ENCODE measurements at places on chromosomes 7 and 10.

DNA sequence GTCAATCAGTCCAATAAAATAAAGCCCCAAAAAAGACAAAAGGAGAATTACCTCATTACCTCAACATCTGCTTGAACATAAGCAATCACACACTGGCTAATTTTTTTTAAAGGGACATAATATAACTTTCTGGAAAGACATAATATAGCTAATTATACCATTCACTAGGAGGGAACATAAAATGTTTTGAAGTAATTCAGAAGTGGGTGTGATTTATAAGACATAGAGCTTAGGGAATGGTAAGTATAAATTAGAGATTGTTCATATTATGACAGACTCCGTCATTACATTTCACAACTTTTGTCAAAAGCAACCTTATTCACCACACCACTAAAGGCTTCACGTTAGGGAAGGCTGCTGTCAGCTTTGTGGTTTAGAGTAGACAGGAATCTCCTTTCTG lies 3.8 kb downstream of the SHTN1 start:
- no peak for DNase-seq

DNA sequence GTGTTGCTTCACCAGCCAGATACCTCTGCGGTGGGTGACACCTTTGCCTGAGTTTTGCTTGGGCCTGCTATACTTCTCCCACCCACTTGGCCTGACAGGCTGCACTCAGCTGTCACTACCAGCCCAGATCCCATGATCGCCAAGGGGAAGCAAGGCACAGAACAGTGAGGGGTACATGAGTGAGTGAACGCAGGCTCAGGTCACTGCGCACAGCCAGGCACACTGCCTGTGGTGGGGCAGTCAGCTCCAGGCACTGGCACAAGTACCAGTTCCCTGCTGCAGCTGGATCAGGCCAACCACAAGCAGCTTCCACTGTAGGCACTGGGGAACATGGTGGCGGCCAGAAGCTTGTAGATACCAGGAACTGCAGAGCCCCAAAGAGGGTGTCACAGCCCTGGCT lies 441.9 kb upstream of the GRM3 start:
- no peak for DNase-seq

- no peak for DNase-seq
These were observed 251.5 kb downstream of the LRMDA start for GRCh38 chr10:75682649-75683557.

GRCh38 chr7:84191261-84191660 lies 3.3 kb downstream of the SEMA3A start:
- DNase-seq = no peak

GRCh38 chr10:102661658-102662028 lies 17.4 kb downstream of the TRIM8 start:
- peak; percentile 54 for DNase-seq

DNA sequence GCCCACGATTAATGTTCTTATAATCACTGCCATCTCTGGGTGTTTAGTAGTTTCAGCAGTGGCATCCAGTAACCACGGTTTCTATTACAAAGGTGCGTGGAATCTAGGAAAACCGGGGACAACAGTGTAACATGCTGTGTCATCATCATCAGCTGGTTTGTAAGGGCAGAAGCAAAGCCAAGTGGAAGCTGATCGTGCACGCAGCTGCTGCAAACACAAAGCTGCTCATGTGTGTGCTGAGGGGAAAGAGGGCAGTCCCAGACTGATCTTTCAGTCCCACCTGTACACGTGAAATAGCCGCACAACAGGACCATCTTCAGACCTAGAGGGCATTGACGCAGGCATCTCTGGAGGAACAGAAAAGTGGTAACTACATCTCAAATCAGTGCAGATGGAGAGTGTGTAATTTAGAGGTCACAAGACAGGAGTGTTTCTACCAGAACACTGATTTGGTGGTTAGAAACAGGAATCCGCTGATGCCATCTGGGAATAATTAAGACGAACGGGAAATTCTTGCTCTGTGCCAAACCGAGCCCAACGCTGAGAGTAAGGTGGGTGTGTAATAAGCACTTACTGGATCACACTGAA lies 13.4 kb downstream of the ANKRD16 start:
- DNase-seq = no peak
